ENCODE measurements at places on chromosomes 1 and 21. TPM values are rescaled to one million over a fixed set of nuclear protein-coding genes. Genes with fewer than 3 reads are reported as not detected.

GRCh38 chr1:87535551-87535950 lies 206.9 kb downstream of the LMO4 start:
- no peak for DNase-seq

GRCh38 chr1:40868051-40868723 lies 6.0 kb upstream of the CITED4 start:
- DNase-seq = peak; percentile 66

DNA sequence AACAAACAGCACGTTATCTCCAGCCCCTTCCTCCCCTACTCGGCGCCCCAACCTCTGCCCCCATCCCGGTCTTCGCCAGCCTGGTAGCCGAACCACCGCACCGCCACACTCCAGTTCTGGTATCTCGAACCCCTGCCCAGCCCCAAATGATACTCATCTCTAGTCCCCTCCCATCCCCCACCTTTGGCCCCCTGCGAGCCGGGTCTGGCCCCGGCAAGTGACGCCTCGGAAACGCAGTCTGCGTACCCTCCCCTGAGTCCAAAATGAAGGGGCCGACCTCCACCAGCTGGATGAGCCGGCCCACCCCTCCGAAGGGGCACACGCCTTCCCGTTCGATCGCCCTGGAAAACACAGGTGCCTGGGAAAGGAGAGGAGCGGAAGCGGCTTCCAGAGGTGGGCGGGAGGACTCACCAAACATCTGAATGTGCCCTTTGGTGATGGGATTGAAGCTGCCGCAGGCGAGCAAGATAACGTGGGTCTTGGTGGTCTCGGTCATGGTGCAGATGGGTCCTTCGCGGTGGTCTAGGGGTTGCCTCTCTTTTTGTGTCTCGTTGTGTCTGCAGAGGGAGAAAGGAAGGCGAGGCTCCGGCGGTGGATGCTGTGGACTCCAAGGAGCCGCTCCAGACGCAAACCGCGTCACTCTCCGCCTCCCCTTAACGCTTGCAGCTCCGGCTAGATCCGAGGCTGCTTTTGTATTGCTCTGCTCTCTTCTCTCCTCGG lies at the start of gene NMNAT2:
TSS of gene NMNAT2 (minus strand) at position 609 of the 720 bp plus-strand sequence. CDS start at position 496, 113 bp downstream.
- DNase-seq = peak; percentile 6

DNA sequence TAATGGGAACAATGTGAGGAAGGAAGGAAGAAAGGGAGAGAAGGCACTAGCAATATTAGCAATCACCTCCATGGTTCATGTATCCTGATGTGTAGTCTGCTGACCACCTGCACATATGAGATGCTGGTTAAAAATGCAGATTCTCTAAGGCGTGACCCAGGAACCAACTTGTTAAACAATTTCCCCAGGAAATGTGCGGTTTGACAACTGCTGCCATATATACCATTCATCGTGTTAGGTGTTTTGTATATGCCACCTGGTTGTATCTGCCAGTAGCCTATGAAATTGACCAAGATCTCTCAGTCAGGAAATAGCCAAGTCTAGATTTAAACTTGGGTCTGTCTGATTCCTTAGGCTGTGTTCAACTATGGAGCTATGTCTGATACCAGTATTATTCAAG lies 4.1 kb downstream of the SEMA4A start:
- no peak for DNase-seq

DNA sequence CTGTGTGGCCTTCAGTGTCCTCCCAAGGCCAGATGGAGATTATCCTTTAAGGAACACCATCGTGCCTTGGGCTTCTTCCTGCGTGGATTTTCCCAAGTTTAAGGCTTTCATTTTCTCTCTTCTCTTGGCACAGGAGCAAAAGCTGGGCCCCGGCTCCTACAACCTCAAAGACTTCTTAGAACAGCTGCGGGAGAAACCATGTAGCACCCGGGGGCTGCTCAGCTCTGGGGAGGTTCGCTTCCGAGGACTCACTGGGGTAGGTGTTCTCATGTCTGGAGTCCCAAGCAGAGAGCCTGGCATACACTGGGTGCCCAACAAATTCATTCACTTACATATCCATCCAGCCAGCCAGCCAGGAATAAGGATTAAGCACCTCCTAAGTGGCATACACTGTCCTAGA lies 6.6 kb upstream of the TTC22 start:
- no peak for DNase-seq

The IL20 gene
- not detected for total RNA-seq

DNA sequence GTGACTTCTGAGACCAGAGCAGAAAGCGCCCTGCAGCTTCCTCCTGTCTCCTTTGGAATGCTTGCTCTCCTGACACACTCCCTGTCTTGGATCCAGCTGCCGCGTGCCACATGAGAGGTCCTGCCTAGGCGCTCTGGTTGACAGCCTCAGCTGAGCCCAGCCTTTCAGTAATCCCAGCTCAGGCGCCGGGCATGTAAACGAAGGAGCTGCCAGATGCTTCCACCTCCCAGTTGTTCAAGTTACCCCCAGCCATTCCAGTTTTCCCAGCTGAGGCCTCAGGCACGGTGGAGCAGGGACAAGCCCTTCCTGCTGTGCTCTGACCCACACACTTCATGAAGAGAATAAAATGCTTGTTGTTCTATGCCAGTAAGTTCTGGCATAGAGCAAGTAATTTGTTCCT lies 14.3 kb upstream of the CD34 start:
- no peak for DNase-seq

GRCh38 chr1:232372841-232373440 lies 257.0 kb downstream of the SIPA1L2 start:
- no peak for DNase-seq

- no peak for DNase-seq
Measured at GRCh38 chr21:33816174-33816573, 99.4 kb downstream of the ATP5PO start.

DNA sequence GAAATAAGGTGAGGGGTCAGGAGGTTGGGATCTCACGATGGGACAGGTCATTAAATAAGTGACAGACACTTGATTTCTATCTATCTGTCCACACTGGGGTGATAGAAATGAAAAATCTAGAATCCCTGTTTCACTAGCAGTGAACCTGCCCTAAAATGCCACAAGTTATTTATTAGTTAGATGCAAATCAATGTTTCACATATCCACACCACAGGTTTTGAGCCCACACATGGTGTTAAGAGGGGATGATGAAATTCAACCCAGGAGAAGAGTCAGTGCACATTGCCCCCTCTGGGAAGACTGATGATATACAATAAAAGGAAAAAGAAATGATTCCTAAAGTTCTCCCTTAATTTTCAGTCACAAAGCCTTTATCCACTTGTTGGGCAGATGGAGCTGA lies 10.1 kb upstream of the NTPCR start:
- no peak for DNase-seq

The STXBP3 gene
- 43.6 TPM for total RNA-seq

- no peak for DNase-seq
Measured at GRCh38 chr1:164755690-164756089, 196.7 kb downstream of the PBX1 start.

DNA sequence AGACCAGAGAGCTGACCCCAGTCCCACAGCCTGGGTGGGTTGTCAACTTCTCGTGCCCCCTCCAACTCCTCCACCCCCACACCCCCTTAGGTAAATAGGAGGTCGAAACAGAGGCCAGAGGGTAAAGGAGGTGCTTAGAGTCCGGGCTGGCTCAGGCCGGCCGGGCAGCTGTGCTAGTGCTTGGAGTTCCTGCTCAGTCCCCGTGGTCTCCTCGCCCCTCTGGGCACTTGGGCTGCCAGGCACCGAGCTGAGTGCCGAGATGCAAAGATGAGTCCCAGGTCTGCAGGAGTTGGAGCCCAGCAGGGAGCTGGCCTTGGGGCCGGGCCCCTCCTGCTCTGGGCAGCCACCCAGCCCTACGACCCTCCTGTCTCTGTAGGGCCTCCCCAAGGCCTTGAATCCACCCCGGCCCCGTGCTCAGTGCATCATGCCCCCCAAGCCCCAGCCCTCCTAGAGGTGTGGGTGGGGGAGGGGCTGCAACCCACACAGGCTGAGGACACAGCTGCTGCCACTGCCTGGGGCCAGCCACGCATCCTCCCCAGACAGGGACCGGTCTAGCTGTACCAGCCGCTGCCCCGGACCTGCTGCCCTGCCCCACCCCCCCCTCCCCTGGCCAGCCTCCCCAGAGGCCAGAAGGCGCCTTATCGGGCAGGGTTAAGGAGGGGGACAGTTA lies 1.9 kb downstream of the SMIM1 start:
- no peak for DNase-seq

The OLIG2 gene
- not detected for total RNA-seq

The DDX59 gene
- 14.7 TPM for total RNA-seq

- DNase-seq = no peak
Measured at GRCh38 chr1:50978852-50979781, 9.1 kb downstream of the CDKN2C start.

The AGT gene
- total RNA-seq = not detected

DNA sequence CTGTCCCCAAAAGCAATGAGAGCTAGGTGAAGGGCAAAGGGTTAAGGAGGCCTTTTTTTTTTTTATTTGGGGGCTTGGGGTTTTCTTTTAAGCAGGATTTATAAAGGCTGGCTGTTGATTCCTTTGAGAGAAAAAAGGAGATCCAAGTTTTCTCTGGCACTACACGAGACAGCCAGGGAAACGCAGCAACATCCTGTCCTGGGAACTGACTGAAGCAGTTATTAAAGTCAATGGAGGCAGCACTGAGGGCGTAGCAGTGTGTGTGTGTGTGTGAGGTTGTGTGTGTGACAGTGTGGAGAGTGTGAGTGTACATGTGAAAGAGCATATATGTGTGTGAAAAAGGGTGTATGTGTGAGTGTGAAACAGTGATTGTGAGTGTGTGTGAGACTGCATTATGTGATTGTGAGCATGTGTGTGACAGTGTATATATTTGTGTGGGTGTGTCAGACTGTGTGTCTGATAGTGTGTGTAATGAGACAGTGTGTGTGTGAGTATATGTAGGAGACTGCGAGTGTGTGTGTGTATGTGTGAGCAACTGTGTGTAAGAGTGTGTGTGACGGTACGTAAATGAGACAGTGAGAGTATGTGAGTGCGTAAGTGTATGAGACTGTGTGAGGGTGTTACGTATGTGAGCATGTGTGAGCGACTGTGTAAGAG lies 65.9 kb upstream of the TIAM1 start:
- no peak for DNase-seq

The CD48 gene
- not detected for total RNA-seq

GRCh38 chr1:110328274-110328673 lies 10.9 kb upstream of the RBM15 start:
- DNase-seq = no peak

DNA sequence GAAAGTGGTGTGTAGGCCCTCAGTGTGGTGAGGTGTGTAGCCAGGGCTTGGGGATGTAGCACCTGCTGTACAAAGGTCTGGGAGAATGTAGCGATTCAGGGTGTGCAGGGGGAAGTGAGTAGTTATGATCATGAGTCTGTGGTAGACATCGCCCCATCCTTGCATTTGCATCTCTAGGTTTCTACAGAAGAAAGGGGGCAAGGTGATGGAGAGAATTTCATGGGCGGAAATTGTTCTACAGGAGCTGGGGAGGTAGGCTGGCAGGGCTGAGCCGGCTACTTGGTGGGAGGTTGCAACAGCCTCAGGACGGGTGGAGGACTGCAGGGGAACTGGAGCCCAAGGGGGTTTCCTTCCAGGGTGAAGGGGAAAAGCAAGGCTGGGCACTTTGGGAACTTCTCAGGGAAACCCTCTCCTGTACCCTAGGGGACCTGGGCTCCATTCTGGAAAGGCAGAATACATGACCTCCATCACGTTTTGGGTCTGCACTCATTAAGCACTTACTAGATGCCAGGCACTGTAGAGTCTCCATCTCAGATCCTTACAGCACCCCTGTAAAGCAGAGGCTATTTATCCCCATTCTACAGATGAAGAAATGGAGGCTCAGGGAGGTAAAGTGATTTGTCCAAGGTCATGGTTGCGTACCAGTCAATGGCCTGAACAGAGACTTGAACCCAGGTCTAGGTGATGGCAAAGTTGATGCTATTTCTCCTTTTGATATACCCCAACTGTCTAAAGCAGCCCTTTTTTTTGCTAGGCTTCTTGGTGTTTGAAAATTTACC lies 14.5 kb upstream of the TNFRSF1B start:
- no peak for DNase-seq

The TSPEAR gene
- not detected for total RNA-seq

DNA sequence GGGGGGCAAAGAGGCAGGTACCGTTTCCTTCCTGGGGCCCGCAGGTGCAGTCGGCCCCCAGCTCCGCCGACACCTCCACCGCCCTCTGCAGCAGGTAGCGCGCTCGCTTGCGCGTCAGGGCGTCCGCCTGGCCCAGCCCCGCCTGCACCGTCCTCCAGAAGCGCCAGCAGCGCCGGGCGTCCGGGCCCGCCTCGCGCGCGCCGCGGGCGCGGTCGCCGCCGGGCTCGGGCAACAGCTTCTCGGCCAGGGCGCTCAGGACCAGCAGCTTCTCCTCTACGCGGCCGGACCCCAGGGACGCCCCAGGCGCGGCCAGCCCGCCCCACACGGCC lies 863 bp downstream of the TARBP1 start:
- DNase-seq = peak; percentile 14

The DPM3 gene
- 79.3 TPM for total RNA-seq

GRCh38 chr1:61055110-61055614 lies 27.2 kb upstream of the NFIA start:
- no peak for DNase-seq

DNA sequence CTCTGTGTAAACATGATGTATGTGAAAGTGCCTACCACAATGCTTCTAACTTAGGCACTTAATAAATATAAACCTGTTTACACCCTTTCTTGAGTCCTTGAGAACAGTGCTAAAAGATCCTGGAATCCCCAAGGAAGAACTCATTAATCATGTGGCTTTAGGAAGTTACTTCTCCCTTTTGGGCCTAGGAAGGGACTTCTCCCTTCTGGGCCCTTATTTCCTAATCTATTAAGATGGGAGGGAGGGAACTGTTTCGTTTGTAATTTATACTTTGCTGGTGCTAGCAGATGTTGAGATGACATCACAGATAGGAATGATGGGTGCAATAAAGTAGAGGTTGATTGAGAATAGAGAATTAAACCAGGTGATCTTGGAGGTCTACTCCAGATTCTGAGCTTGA lies 1.2 kb downstream of the BTF3L4 start:
- DNase-seq = no peak

The LRIG2 gene
- 6.0 TPM for total RNA-seq

DNA sequence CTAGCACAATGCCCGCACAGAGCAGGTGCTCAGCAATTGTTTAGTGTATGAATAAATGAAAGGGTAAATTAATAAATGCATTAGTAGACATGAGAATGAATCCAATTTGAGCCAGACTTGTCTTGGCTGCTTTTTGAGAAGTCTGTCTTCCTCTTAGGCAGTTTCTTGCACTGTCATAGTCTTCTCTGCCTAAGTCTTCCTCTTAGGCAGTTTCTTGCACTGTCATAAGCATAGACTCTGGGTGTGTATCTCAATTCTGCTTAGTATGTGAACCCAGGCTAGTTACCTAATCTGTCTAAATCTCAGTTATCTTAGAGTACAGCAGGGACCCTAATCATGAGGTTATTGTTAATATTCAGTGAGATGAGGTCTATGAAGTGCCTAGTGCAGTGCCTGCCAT lies 27.2 kb downstream of the NHLH2 start:
- no peak for DNase-seq

The LRRC71 gene
- not detected for total RNA-seq

The LCE2A gene
- 3.6 TPM for total RNA-seq

DNA sequence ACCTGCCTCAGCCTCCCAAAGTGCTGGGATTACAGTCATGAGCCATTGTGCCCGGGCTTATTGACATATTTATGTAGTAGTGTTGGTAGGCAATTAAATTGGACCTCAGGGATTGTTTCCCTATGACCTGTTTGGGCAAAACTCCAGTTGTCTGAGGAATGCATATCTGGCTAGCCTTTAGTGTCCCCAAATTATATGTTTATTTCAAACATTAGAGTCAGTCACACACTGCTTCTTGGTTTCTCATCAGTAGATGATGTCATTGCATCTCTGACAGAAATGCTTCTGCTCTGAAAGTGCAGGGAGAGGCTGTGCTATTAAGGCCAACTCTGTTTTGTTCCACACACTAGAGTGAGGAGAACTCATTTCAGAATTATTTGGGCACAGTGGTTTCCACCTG lies 12.5 kb downstream of the PIP5K1A start:
- DNase-seq = peak; percentile 87

The SPOCD1 gene
- total RNA-seq = 36.2 TPM

Measured in HFFc6 (cell line).